ENCODE measurements at places on chromosomes 12 and 14. TPM values are rescaled to one million over a fixed set of nuclear protein-coding genes. Genes with fewer than 3 reads are reported as not detected.

KRT8 gene
- 3.5 TPM for total RNA-seq

BAG5 gene
- 17.9 TPM for total RNA-seq

ASIC1 gene
- total RNA-seq: 0.24 TPM

MANSC1 gene
- 8.5 TPM for total RNA-seq

AQP6 gene
- total RNA-seq: not detected

ZDHHC22 gene
- total RNA-seq: not detected

KRT1 gene
- total RNA-seq: not detected

HHIPL1 gene
- 0.24 TPM for total RNA-seq

DNA sequence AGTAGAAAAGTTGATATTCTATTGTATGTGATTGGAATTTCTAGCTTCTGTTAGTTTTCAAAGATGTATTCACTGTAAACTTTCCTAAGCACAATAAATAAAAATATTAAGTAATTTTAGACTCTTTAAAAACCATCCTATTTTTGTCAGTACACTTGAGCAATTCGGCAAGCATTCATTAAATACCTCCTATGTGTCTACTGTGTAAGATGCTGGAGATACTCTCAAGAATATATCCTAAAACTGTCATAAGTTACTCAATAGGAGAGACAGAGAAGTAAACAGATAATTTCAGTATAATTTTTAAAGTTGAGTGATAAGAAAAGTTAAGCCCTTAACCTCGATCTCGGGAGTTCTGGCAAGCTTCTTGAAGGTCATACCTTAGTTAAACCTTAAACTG, 46.1 kb downstream of the FANCM start:
- DNase-seq: no peak

GRCh38 chr12:115176741-115177400, 492.9 kb upstream of the TBX3 start:
- peak; percentile 40 for DNase-seq

DNA sequence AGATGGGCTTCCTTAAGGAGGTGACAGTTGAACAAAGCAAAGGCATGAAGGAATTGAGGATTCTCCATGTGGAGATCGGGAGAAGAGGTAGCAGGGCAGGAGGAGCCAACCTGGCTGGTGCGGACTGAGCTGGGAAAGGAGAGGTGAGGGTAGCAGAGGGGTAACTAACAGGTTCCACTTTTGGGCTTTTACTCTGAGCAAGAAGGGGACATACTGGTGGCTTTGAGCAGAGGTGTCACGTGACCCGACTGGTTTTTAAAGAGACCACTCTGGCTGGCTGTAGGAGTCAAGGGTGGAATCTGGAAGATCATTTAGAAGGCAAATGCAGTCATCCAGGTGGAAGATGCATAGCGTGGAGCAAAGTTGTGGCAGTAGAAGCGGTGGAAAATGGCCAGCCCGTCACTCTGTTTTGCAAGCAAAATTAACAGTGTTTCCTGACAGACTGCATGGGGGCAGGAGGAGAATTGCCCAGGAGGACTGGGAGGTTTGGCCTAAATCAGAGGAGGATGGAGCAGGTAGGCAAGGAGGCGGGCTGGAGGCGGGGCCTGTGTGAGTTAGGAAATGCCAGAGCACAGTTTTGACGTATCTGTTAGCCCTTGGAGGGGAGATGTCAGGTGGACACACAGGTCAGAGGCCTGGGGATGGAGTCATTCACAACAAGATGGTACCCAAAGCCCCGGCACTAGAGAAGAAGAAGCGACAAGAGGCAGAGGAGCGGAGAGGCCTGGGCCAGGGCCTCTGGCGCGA, 156.3 kb upstream of the FKBP4 start:
- DNase-seq: no peak

GRCh38 chr14:83988275-83988674, 1541.7 kb upstream of the FLRT2 start:
- no peak for DNase-seq

GRCh38 chr12:124440841-124441381, 126.5 kb downstream of the NCOR2 start:
- DNase-seq: peak; percentile 59

GRCh38 chr14:52350445-52350844, 36.3 kb downstream of the PTGER2 start:
- no peak for DNase-seq

GRCh38 chr12:42945927-42946326, 356.4 kb upstream of the PRICKLE1 start:
- peak; percentile 30 for DNase-seq

GRCh38 chr12:57621497-57622292, 10.5 kb downstream of the ARHGEF25 start:
- no peak for DNase-seq

DNA sequence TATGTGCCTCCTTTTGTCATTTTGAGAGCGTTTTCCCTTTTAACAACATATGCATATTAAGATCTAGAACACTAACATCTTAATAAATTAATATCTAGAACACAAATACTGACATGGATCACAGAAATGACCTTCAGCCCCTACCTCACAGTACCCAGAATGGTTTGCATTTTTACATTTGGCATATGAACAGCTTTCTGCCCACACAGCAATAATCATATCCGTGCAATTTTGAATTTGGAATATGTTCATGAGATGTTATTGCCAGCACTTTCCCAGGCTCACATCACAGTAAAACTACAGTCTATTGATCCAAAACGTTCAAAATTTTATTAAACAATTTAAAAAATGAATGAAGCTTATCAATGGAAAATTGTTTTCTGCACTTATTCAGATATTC, 114.6 kb downstream of the SLC25A21 start:
- DNase-seq: no peak

- DNase-seq: no peak
Observed at GRCh38 chr12:132402831-132403416, 73.5 kb upstream of the GALNT9 start.

- DNase-seq: peak; percentile 43
Observed at GRCh38 chr12:52582971-52583456, 9.4 kb upstream of the KRT74 start.

GRCh38 chr14:94702629-94703028, 67.3 kb downstream of the GSC start:
- DNase-seq: no peak

- DNase-seq: peak; percentile 79
Observed at GRCh38 chr12:27524839-27525753, 1.1 kb downstream of the PPFIBP1 start.

GRCh38 chr12:1246637-1247036, 255.6 kb downstream of the ERC1 start:
- no peak for DNase-seq

DNA sequence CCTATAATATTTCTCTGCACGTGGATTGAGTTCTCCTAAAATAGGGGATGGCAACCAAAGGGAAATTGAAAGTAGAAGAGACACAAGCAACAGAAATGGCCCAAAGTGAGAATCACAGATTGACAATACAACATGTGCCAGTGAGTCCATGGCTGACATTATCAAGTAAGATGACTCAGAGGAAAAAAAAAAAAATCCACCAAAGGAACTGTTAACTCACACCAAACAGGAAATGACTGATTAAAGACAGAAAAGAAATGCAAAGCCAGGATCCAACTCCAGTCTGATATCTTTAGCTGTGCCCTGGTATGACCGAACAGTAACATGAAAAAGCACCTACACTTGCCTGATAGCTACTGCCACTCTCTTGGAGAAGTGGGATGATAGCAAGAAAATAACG, 485.0 kb downstream of the PRKD1 start:
- DNase-seq: peak; percentile 76

DNA sequence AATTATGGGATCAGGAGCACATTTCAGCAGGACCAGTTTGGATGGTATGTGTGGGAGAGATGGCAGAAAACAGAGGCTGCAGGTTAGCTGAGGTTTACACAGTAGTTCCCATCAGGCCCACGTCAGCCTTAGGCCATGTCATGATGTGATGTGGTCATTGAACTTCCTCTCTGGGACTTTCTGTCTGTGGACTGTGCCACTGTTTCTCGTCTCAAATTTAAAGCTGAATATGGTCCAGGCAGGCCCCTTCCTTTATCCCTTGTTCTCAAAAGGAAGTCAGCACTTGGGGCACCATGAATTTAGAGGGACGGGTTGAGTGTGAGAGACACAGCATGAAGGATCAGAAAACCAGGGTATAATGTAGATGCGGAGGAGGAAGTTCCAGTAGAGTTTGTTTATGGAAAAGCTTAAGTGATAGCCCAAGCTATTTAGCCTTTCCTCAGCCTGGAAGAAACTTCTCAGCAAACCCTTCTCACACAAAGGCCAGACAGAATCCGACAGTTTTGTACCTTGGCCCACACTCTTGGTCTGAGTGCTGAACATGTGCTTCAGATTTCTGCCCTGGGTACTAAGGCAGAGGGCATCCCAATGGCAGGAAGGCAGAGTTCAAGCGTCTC, 3.6 kb upstream of the IGFBP6 start:
- DNase-seq: no peak

- DNase-seq: no peak
Observed at GRCh38 chr14:69876221-69876847, 2.9 kb upstream of the SMOC1 start.

GRCh38 chr12:7068994-7069346, 8.5 kb downstream of the C1S start:
- no peak for DNase-seq

DNA sequence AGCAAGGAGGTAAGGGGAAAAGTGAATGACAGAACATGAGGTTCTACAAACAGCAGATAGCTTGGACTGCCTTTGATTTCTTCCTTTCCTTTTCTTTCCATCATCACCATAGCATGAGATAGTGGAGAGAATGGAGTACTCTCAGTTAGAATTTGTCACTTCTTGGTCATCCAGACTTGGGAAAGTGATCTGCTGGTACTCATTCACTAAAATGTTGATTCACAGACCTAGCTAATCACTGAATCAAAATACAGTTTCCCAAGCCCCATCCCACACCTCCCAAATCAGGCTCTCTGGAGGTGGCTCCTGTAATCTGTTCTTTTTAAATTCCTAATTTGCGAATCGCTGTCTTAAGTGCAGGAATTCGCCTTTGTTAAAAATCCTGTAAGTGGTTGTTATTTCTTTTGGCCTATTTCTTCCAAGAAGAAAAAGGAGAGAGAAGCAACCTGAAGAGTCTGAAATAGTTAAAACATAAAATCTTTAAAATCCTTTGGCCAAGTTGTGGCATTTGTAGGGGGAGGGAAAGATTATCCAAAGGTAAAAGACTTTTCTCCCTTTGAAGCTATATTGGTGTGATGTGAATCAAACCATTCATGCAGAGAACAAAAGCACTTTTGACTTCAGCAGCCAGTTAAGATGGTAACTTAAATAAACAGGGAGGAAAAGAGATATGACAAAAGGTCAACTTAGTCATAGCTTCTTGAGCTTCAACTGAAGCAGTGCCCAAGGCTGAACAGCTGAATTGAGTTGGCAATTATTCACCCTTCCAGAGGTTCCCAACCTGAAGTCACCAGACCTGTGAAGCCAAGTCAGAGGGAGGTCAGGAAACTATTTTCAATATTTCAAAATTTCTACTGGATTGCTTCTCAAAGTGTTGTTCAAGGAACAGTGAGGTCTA, 255.1 kb upstream of the KRR1 start:
- peak; percentile 95 for DNase-seq

GRCh38 chr12:103657331-103657730, 70.3 kb downstream of the STAB2 start:
- DNase-seq: no peak

DNA sequence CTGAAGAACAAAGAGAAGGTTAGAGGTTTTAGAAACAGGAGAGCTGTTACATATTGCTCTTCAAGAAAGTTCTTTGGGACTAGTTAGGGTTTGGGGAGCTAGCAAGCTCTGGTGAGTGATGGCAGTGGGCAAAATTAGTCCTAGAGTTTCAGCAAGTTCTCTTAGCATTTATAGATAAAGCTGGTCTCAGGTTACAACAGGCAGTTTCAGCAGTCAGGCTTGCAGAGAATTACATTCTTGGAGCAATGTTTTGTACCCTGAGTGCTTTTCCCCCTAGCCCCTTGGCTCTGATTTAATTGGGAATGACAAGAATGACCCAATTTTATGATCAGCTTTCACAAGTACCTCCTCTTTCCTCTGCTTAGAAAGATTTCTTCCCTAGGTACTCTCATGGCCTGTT, 21.4 kb upstream of the EID3 start:
- DNase-seq: peak; percentile 26

DNA sequence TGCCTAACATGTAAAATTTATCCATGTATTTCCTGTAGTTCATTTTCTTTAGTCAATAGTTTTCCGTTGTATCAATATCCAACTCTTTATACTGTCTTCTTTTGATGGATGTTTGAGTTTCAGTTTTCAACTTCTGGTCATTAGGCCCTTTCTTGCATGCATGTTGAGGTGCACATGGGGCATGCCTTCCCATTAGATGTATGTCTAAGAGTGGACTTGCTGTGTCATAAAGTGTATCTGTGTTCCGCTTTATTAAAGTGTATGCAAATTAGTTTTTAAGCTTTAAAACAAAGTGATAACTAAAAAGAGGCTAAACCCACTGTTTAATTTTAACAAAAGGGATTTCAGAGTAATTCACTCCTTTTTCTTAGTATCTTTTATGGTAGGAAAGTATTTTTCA, 441.1 kb downstream of the PCNX1 start:
- DNase-seq: no peak

- peak; percentile 62 for DNase-seq
Observed at GRCh38 chr14:96213871-96214465, 9.3 kb downstream of the BDKRB2 start.

- DNase-seq: no peak
Observed at GRCh38 chr12:67471810-67472209, 176.7 kb upstream of the DYRK2 start.

GRCh38 chr14:55980970-55981369, 137.2 kb upstream of the PELI2 start:
- no peak for DNase-seq

GRCh38 chr12:54590978-54591591, 2.6 kb upstream of the PPP1R1A start:
- no peak for DNase-seq

Data from RPMI7951 (cell line).